ENCODE measurements at places on chromosomes 5 and 9. TPM values are rescaled to one million over a fixed set of nuclear protein-coding genes. Genes with fewer than 3 reads are reported as not detected.

DNA sequence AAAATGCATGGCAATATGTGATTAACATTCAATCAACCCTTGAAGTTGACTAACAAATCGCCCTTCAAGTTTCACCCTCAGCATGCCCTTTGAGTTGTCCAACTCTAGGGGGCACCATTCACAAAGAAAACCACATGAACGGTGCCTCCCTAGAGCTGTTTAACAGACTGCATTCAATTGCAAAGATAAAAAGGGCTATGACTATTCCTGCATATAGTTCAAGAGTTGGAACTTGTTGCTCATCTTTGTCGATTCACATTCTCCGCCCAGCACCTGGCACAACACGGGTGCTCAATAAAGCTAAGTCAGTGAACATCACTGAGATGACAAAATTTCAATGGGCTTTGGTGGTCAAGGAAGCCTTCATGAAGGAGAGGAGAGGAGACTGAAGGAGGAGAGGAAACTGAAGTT lies 69.6 kb upstream of the SLC30A5 start:
- no peak for DNase-seq
- H3K27ac ChIP-seq = no peak overlapping the region
- no peak overlapping the region for H3K4me3 ChIP-seq
- no peaks in the 10 kb centered on the region for H3K36me3 ChIP-seq
- H3K4me1 ChIP-seq = no peaks in the 10 kb centered on the region

DNA sequence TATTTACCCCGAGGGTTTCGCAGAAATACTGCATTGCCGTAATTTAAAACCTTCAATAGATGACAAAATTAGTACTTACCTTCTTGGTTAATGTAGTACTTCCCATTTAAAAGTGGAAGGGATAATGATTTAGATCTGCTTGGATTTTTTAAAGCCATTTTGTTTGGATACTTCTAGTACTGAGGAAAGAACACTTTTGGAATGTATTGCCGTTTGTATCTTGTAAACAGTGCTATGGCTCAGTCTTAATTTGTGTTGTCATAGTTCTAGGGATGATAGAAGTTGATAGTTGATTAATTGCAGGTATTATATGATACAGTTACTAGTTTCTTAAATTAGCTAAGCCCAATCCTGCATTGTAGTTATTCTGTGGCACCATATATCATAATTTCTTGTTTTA lies 33.1 kb downstream of the TNPO1 start:
- DNase-seq = no peak
- H3K4me1 ChIP-seq = peaks cover 76% of the 10 kb centered on the region
- peak overlapping the region; percentile 80 for H3K4me3 ChIP-seq
- peak overlapping the region; percentile 95 for H3K27ac ChIP-seq

DNA sequence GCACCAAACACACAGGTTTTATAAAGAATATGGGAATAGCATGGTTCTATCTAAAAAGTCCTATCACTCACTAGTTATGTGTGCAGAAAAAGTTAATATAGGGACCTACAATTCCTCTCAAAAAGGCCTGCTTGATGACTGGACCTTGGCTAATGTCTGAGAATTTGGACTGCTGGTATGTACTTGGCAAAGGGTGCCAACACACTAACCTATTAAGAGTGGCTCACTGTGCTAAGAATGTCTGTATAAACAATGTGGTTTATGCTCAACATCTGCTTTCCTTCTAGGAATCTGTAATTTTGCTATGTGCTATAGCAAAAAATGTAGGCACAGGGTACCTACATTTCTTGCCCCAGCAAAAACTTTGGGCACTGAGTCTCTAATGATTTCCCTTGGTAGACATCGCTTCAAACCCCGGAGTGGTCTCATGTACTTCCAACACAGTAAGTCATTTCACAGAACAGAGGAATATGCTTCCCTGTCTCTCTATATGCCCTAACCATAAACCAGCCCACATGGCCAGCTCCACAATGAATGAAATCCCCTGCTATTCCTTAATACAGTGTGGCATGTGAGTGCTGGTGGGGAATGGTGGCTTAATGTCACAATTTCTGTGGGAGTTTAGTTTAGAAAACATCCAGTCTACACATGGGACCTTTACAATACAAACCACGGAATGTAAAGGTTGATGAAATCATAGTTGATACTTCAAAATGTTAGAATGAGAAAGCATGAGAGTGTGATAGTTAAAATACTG lies 101.7 kb downstream of the UBAP2 start:
- H3K36me3 ChIP-seq = peaks cover 61% of the 10 kb centered on the region
- H3K4me3 ChIP-seq = no peak overlapping the region
- no peak for DNase-seq
- H3K4me1 ChIP-seq = no peaks in the 10 kb centered on the region
- no peak overlapping the region for H3K27ac ChIP-seq

DNA sequence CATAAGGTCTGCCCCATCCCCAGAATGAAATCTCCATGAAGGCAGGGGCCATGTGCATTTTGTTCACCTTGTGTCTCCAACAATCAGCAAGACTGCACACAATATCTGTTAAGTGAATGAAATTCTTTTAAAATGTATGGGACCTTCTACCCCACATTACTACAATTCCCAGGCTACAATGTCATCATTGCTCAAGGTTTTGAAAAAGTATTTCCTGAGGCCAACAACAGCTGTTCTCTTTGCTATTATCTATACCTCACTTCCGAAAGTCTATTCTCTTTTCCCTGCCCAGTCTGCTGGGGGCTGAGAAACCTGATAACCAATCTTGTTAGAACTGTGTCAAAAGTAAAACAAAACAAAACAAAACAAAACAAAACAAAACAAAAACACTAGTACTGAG lies 29.2 kb downstream of the HOMER1 start:
- no peak overlapping the region for H3K4me3 ChIP-seq
- H3K4me1 ChIP-seq = no peaks in the 10 kb centered on the region
- no peak for DNase-seq

GRCh38 chr5:60672693-60673264 lies 27.2 kb downstream of the DEPDC1B start:
- DNase-seq = no peak
- no peaks in the 10 kb centered on the region for H3K4me1 ChIP-seq
- no peak overlapping the region for H3K4me3 ChIP-seq
- H3K36me3 ChIP-seq = no peaks in the 10 kb centered on the region
- H3K27me3 ChIP-seq = no peaks in the 10 kb centered on the region
- H3K27ac ChIP-seq = no peak overlapping the region

DNA sequence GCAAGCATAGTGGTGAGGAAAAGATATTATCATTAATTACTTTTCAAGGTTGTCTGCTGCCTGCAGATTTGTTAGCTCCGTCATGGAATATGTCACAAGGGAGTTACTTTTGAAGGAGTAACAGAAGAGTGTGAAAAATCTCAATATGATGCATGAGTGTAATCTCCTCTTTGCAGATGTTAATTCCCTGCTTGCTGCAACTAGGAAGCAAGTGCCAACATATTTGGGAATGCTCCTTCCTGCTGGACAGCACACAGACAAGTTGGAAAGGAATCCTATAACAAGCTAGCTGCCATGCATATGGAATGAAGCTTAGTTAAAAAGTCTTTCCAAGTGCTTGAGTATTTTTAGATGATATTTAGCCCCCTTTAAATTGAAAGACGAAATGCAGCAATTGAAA lies 2023.6 kb upstream of the CDH6 start:
- H3K4me3 ChIP-seq = no peak overlapping the region
- no peaks in the 10 kb centered on the region for H3K36me3 ChIP-seq
- no peaks in the 10 kb centered on the region for H3K4me1 ChIP-seq
- no peak overlapping the region for H3K27ac ChIP-seq

DNA sequence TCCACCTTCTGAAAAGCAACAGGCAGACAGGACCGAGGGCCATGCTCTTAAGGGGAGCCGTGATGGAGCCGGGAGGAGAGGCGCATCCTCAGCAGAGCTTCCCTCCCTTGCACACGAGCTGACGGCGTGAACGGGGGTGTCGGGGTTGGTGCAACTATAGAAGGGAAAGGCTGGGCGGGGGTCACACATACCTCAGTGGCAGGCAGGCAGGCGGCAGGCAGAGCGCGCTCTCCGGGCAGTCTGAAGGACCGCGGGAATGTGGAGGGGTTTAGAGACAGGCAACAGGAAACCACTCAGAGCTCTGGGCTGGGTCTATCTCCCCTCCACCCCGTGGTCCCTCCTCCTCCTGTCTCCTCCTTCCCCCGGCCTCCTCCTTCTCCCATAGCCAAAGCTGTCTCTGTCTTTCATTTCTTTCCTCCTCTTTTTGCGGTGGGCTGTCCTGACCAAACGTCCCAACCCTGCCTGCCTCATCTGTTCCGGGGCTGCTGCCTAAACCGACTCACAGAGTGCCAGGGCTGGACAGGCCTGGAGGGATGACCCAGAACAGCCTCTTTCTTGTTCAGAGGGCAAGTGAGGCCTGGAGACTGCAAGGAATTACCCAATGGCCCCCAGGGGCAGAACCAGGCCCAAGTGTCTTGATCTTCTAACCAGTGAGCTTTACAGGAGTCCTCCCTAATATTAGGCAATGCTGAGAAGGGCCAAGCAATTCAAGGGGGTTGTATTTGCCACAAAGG lies at the start of gene SPARC:
TSS of gene SPARC (minus strand) at position 242 of the 734 bp plus-strand sequence. CDS start 10,727 bp downstream, outside the sequence.
- peak; percentile 87 for DNase-seq
- H3K4me3 ChIP-seq = peak within 1 kb of the TSS; percentile 52
- peaks cover 53% of the 10 kb centered on the region for H3K4me1 ChIP-seq

DNA sequence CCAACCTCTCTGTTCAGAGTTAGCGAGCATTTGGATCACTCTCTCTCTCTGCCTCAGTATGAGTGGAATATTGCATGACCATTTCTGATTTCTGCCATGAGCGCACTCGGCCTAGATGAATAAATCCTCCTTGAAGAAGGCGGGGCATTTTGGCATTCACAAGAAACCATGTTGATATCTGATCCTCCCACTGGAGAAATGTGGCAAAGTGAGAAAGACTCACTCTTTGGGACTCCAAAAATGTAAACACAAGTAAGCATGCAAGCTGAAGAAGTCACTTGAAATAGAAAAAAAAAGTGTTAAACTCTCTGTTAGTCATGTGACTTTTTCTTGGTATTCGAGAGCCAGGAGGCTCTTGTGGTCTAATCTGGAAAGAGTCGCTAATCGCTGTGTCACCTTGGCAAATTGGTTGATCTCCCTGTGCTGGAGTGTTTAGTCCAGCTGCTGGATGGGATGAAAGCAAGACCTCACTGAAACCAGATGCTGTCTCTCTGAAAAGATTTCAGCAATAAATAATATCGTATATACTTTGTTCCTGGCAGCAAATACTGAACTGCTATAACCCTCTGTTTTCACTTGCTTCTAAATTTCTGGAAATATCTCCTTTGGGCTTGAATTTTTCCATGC lies 95.5 kb downstream of the GHR start:
- no peak overlapping the region for H3K4me3 ChIP-seq
- H3K27ac ChIP-seq = no peak overlapping the region

DNA sequence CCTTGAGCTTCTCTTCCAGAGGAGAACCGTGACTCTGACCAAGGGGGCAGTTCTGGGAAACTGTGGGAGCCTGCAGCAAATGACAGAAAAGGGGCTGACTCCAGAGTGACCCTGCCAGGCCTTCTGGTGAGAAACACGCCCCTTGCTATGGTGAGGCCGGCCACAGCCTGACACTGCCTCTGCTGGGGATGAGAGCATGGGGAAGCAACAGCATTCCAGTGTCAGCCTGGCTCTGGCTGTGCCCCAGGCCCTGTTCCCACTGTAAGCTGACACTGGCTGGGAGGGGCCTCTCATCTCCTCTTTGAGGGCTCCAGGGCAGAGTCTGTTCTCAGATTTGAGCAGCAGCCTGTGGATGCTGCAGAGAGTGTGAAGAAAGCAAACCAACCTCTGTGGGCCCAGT lies 180.0 kb upstream of the IL12B start:
- no peaks in the 10 kb centered on the region for H3K4me1 ChIP-seq
- no peaks in the 10 kb centered on the region for H3K27me3 ChIP-seq
- DNase-seq = peak; percentile 44
- H3K27ac ChIP-seq = no peak overlapping the region

GRCh38 chr9:116340270-116340669 lies 186.7 kb downstream of the PAPPA start:
- DNase-seq = no peak
- H3K27ac ChIP-seq = no peak overlapping the region
- H3K36me3 ChIP-seq = no peaks in the 10 kb centered on the region
- H3K4me3 ChIP-seq = no peak overlapping the region
- peaks cover under 1% of the 10 kb centered on the region for H3K27me3 ChIP-seq

Gene CD72
- 3.4 TPM for polyA plus RNA-seq

Gene LHX3
- not detected for polyA plus RNA-seq

Gene SCGB3A2
- polyA plus RNA-seq = 1,611 TPM

Gene SPATA31C1
- 0.07 TPM for polyA plus RNA-seq

Gene ALDH7A1
- polyA plus RNA-seq = 130 TPM

Gene PCDHGA9
- polyA plus RNA-seq = 5.3 TPM

Gene C5orf46
- 1.5 TPM for polyA plus RNA-seq

Gene CTSL
- polyA plus RNA-seq = 76.4 TPM

Gene PCDHGB3
- 2.7 TPM for polyA plus RNA-seq

Gene HRCT1
- 0.29 TPM for polyA plus RNA-seq
